ENCODE measurements at places on chromosomes 16 and 17. TPM values are rescaled to one million over a fixed set of nuclear protein-coding genes. Genes with fewer than 3 reads are reported as not detected.

KCNJ2 gene
- 10.0 TPM for total RNA-seq

SLC2A4 gene
- total RNA-seq, result 0.23 TPM

- DNase-seq, result no peak
- no peaks in the 10 kb centered on the region for H3K4me1 ChIP-seq
- H3K4me3 ChIP-seq, result no peak overlapping the region
- H3K36me3 ChIP-seq, result peaks cover 32% of the 10 kb centered on the region
- no peak overlapping the region for H3K27ac ChIP-seq
- H3K27me3 ChIP-seq, result no peaks in the 10 kb centered on the region
Measured at GRCh38 chr16:27483624-27484023, 66.1 kb downstream of the GTF3C1 start.

CDK5R1 gene
- 26.7 TPM for total RNA-seq

ALOX15B gene
- not detected for total RNA-seq

ITGA2B gene
- total RNA-seq, result 0.51 TPM

GNAO1 gene
- not detected for total RNA-seq

ORC6 gene
- total RNA-seq, result 33.8 TPM

CCL3 gene
- 197 TPM for total RNA-seq

SOX15 gene
- total RNA-seq, result 0.28 TPM

GRCh38 chr17:50570528-50570927, 10.0 kb downstream of the CACNA1G start:
- H3K27me3 ChIP-seq, result no peaks in the 10 kb centered on the region
- DNase-seq, result no peak
- H3K4me3 ChIP-seq, result no peak overlapping the region
- no peaks in the 10 kb centered on the region for H3K4me1 ChIP-seq

DNA sequence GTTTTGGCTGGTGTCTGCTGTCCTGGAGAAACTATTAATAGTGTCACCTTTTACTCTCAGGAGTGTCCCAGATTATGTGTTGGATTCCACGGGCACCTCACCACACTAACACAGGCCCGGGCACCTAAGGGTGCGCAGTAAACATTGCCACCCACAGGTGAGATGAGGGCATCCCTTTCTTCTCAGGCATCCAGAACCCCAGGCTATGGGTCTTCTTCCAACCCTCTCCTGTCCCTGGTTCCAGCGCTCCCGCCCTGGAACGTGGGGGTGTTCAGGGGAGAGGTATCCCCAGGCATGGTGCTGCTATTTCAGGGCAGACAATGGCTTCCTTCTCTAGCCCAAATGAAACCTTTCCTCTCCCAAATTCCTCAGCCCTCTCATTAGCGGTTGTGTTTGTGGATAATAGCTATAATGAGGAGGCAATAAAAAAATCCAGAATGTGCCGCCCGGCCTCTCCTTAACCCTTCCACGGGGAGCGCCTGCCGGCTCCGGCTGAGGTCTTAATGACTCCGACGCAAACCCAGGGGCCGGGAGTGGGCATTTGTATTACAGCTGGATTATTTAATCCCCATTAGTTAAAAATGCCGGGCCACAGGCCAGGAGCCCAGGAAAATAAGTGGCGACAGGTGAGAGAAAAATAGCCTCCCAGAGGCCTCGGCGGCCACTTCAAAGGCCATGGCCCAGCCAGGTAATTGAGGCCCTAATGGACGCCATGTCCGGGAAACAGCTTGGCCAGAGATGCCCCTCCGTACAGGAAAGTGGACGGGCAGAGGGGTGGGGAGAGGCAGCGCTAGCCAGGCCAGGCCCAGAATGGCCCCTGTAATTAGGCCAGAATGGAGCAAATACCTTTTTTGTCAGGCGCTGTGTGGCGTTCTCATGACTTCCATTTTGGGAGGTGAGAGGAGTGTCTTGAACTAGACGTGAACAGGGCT, 102.8 kb downstream of the IRX5 start:
- no peak for DNase-seq
- no peaks in the 10 kb centered on the region for H3K4me1 ChIP-seq
- no peak overlapping the region for H3K27ac ChIP-seq
- no peak overlapping the region for H3K4me3 ChIP-seq
- no peaks in the 10 kb centered on the region for H3K36me3 ChIP-seq

DNA sequence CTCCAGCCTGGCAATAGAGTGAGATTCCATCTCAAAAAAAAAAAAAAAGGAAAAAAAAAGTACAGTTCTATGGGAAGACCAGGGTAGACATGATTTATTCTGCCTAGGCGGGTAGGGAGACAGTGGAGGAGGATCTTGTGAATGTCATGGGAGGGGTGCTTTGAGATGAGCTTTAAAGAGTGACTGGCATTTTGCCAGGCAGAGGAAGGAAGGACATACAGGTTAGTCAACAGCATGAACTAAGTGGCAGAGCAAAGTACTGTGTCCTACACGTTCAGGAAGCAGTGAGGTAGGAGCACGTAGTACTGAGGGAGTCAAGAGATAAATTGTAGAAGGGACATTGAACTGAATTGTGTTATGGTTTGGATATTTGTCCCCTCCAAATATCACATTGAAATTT, 451.5 kb downstream of the TOX3 start:
- DNase-seq, result no peak
- H3K36me3 ChIP-seq, result no peaks in the 10 kb centered on the region

DNA sequence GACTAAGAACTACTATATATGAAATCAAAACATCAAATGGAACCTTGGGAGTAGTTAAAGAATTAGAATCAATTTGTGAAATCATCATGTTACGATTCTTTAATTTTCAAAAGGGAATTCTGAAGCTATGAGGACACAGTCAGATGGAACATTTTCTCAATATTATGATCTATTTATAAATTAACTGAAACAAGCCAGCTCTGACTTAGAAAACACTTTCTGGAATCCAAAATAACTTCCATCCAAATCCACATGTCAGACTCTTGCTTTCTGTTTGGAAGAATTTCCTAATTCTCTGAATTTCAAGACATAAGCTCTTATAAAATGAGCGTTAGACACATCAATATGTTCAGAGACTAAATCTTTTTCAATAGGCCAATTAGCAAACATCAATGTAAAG, 737.7 kb upstream of the SOX9 start:
- DNase-seq, result no peak
- H3K4me1 ChIP-seq, result no peaks in the 10 kb centered on the region
- no peak overlapping the region for H3K4me3 ChIP-seq
- no peaks in the 10 kb centered on the region for H3K36me3 ChIP-seq

DNA sequence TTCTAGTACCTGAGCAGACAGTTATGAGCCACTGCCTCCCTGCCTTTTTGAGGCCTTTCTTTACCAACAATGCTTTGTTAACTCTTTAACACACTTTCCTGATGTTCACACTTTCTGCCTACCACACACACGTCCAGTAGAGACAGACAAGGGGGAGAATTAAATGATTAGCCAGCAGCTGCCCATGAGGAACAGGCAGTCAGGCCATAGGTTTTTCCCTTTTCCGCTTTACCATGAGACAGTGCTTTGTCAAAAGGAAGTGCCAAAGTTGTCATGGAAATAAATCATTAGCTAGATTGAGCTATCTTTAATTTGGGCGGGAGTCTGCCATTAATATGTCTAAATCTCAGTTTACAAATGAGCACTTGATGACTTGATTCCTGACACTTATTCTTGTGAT, 102.1 kb downstream of the PITPNC1 start:
- no peak overlapping the region for H3K27ac ChIP-seq
- no peak for DNase-seq
- peaks cover 21% of the 10 kb centered on the region for H3K4me1 ChIP-seq
- H3K36me3 ChIP-seq, result no peaks in the 10 kb centered on the region
- H3K4me3 ChIP-seq, result no peak overlapping the region

DNA sequence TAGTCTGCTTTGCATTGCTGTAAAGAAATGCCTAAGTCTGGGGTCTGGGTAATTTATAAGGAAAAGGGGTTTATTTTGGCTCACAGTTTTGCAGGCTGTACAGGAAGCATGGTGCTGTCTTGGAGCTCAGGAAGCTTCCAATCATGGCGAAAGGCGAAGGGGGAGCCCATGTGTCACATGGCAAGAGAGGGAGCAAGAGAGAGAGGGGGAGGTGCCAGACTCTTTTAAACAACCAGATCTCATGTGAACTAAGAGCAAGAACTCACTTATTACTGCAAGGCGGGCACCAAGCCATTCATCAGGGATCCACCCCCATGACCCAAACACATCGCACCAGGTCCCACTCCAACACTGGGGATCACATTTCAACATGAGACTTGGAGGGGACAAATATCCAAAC, 148.2 kb upstream of the HS3ST2 start:
- no peak overlapping the region for H3K4me3 ChIP-seq
- H3K36me3 ChIP-seq, result no peaks in the 10 kb centered on the region
- no peaks in the 10 kb centered on the region for H3K27me3 ChIP-seq
- DNase-seq, result no peak
- no peak overlapping the region for H3K27ac ChIP-seq

GRCh38 chr16:3202903-3203539, 15.0 kb downstream of the OR1F1 start:
- H3K36me3 ChIP-seq, result no peaks in the 10 kb centered on the region
- no peak for DNase-seq
- no peak overlapping the region for H3K27ac ChIP-seq
- H3K4me3 ChIP-seq, result no peak overlapping the region
- no peaks in the 10 kb centered on the region for H3K27me3 ChIP-seq

ZNF205 gene
- 1.2 TPM for total RNA-seq

- H3K36me3 ChIP-seq, result no peaks in the 10 kb centered on the region
- H3K27me3 ChIP-seq, result no peaks in the 10 kb centered on the region
- H3K4me1 ChIP-seq, result peaks cover 18% of the 10 kb centered on the region
- H3K27ac ChIP-seq, result peak overlapping the region; percentile 55
- H3K4me3 ChIP-seq, result peak overlapping the region; percentile 73
- DNase-seq, result no peak
Measured at GRCh38 chr16:57245472-57246113, 534 bp downstream of the ARL2BP start.

DNA sequence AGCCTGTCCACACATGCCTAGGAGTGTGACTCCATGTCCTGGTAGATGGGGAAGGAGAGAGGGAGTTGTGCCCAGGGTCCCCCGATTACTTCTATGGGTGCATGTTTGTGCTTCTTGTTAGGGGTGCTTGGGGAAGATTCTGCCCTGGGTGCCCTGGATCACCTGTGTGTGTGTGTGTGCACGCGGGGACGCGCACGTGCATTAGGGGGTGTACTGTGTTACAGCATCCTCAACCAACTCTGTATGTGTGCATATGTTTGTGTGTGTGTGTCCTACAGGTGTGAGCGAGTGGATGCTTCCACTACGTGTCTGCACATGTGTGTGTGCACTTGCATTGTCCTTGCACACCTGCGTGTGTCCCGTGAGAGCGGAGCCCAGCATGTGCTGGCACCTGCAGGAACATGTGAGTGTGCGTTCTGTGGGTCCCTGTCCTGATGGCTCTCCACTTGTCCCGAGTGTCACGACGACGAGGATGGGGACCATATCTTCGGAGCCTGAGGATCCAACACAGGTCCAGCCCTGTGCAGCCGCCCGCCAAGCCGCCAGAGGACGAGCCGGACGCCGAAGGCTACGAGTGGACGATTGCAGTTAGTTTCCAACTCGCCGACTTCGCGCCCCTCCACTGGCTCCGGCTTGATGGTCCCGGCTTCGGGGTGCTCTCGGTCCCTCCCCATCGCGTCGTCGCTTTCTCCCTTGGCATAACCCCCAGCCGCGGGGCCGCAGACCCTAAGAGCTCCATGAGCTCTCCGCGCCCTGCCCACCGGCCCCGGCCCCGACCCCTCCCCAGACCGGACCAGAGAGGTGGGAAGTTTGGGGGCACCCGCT, 6.0 kb upstream of the TBC1D3B start:
- H3K36me3 ChIP-seq, result no peaks in the 10 kb centered on the region
- no peaks in the 10 kb centered on the region for H3K27me3 ChIP-seq
- no peak for DNase-seq
- H3K27ac ChIP-seq, result no peak overlapping the region
- H3K4me3 ChIP-seq, result no peak overlapping the region

CYTH1 gene
- 165 TPM for total RNA-seq

TUBB3 gene
- 2.3 TPM for total RNA-seq

- H3K36me3 ChIP-seq, result peaks cover 2% of the 10 kb centered on the region
- H3K27ac ChIP-seq, result no peak overlapping the region
- H3K27me3 ChIP-seq, result no peaks in the 10 kb centered on the region
- H3K4me1 ChIP-seq, result no peaks in the 10 kb centered on the region
- DNase-seq, result no peak
- no peak overlapping the region for H3K4me3 ChIP-seq
Measured at GRCh38 chr17:83000738-83001137, 78.7 kb upstream of the METRNL start.

SCGB1C2 gene
- not detected for total RNA-seq

HSD17B1 gene
- 0.67 TPM for total RNA-seq

FOXN1 gene
- not detected for total RNA-seq

Measured in GM12878 (cell line).